HEK293T (cell line): ENCODE measurements at places on chromosomes 11 and 22.

DNA sequence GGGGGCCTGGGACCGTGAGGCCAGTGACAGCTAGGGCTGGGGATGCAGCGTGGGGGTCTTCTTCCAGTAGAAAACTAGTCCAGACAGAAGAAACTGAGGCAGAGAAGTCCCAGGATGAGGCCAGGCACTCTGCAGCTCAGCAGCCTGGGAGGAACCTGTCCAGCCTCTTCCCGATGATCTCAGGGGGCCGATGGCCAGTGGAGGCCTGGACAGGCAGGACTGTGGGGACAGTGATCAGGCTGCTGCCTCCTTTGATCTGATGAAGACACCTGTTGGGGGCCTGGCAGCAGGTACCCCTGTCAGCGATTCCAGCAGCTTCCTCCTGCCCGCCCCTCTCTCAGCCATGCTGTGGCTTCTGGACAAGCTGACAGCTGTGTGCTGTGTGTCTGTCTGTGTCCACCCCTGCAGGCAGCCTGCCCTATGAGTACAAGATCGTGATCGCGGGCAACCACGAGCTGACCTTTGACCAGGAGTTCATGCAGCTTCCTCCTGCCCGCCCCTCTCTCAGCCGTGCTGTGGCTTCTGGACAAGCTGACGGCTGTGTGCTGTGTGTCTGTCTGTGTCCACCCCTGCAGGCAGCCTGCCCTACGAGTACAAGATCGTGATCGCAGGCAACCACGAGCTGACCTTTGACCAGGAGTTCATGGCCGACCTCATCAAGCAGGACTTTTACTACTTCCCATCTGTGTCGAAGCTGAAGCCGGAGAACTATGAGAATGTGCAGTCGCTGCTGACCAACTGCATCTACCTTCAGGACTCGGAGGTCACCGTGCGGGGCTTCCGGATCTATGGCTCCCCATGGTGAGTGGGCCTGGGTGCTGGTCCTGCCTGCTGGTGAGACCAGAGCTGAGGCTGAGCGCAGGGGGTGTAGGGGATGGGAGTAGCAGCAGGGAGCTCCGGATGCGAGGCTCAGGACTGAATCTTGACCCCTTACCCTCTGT lies 62.6 kb downstream of the MPPED1 start:
- DNase-seq: no peak

- no peak for DNase-seq
These were observed 3.4 kb upstream of the MUC5B start for GRCh38 chr11:1219446-1219833.

DNA sequence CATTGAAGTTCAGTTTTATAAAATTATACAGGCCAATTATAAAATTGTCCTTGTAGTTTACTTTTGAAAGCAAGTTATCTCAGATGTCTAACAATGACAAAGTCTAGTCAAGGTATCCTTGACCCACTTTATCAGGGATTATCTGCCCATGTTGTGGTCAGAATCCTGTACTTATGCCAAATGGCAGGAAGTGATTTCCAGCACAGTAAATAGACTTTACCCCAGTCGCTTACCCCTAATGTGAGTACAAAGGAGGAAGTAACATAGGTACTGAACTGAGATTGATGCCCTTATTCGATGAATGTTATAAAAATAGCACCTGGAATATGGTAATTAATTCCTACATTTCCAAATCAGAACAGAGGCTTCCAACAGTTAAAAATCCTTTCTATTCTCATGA lies 355.7 kb downstream of the CNTN5 start:
- no peak for DNase-seq

DNA sequence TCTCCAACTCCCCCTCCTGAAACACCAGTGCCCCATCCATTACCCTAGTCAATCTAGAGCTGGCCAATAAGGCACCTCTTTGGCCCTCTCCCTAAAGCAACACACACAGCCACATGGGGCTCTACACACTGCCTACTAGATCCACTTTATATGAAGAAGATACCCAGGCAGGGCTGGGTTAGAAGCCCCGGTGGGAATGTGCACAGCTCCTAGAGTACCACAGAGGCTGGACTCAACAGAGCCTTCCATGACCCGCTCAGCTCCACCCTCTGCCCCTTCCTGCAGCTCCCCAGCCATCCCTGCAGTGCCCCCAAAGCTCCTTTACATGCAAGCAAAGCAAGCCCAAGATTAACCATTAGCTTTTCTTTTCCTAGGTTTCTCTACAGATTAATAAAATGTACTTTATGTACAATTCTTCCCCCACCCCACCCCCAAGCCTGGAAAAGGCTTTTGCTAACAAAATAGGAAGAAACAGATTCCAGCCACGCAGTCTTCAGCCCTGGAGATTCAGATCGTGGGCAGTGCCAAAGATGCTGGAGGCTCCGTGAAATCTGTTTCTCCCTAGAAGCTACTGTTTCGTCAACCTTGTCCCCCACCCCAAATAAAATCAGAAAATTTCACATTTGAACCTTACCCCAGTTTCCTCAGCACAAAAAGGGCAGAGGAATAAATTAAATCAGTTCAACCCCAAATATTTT lies 51.8 kb downstream of the IGSF9B start:
- DNase-seq: no peak

GRCh38 chr11:46698597-46698996 lies 1.8 kb downstream of the ARHGAP1 start:
- no peak for DNase-seq

DNA sequence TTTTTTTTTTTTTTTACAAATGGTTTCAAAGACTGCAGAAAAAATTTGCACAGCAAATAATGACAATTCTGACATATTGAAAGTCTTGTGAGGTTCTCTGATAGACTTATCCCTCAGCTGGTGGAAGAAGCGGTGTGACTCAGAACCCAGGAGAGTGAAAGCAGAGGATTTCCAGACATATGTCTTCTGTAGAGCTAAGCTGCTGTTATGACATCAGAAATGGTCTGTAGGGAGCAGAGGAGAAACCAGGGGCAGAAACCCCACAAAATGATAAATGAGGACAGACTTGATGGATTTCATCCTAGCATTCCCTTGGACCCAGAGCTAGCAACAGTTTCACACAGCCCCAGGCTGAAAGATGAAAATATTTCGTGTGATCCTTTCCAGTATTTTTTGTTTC lies 582.6 kb downstream of the METTL15 start:
- DNase-seq: no peak

GRCh38 chr11:70205049-70205725 lies 2.1 kb downstream of the FADD start:
- DNase-seq: no peak

GRCh38 chr11:63622323-63622722 lies 8.1 kb upstream of the PLAAT3 start:
- no peak for DNase-seq

DNA sequence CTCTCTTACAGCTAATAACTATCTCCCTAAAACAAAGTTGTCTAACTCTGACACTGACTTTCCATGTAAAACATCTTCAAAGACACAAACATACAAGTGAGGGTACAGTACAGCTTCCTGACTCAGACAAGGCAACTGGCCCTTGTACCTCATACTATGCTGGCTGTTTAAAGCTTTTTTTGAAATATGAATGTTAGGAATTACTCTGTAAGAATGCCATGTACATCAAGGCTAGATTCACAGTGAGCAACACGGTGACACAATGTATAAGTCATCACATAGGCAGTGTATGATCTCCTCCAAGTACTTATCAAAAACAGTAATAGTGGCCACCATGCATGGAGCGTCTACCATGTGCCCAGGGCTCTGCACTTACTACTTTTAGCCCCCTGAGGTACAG lies 28.6 kb downstream of the ALG8 start:
- DNase-seq: no peak

DNA sequence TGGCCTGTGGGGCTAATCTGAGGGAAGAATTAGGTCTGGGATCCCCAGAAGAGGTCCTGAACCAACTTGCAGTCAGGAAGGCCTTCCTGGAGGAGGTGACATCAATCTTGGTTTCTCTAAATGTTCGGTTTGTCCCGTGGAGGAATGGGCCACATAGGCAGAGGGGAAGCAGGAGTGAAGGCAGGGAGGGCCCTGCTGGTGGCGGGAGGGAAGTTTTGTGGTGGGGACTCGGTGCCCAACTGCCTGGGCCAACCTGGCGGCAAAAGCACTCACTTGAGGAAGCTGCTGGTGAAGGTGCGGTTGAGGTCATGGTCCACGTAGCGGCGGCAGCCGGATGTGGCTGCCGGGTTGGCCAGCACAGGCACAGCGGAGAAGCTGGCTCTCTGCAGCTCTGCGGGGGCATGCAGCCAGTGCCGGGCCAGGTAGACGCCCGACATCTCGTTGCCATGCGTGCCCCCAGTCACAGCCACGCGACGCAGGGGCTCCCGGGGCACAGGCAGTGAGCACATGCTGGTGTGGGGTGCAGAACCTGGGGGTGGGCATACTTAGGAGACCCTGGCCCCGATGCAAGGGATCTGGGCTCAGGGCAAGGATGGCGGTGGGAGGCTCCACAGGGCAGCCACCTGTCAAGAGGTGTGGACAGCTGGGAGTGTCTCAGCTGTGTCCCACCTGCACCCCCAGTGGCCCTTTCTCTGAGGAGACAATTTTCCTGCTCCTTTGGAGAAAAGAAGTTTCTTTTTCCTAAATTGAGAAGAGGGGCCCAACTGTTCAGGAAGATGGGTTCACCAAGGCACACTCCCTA lies 3.8 kb downstream of the ACY3 start:
- DNase-seq: no peak

- DNase-seq: no peak
These were observed 16.6 kb downstream of the TRIM29 start for GRCh38 chr11:120121336-120121735.
